Effector memory CD4-positive, alpha-beta T cell (primary cell): ENCODE measurements at places on chromosomes 2 and 18.

DNA sequence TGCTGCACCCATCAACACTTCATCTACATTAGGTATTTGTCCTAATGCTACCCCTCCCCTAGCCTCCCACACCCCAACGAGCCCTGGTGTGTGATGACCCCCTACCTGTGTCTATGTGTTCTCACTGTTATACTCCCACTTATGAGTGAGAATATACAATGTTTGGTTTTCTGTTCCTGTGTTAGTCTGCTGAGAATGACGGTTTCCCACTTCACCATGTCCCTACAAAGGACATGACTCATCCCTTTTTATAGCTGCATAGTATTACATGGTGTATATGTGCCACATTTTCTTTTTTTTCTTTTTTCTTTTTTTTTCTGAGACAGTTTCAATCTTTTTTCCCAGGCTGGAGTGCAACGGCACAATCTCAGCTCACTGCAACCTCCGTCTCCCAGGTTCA lies 284.1 kb upstream of the CYP26B1 start:
- DNase-seq = no peak

DNA sequence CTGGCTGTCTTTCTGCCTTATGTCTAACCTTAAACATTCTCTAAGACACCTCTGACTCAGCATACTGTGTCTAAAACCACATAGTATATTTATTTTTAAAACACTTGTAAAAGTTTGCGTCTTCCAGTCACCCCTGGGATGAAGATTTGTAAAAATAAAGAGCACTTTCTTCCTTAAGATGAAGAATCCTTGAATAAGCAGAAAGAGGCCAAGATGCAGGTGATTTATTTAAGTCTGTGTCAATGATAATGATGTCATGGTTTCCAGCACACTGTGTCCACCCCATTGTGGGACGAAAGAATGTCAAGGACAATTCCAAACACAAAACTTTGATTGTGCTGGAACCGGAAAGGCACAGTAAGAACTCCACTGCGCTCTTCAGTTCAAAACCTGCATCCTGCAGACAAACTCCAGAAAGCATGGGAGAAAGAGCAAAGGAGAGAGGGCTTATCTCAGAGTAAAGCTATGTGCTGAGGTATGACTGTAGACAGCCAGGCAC lies 92.9 kb downstream of the ZEB2 start:
- DNase-seq = no peak

DNA sequence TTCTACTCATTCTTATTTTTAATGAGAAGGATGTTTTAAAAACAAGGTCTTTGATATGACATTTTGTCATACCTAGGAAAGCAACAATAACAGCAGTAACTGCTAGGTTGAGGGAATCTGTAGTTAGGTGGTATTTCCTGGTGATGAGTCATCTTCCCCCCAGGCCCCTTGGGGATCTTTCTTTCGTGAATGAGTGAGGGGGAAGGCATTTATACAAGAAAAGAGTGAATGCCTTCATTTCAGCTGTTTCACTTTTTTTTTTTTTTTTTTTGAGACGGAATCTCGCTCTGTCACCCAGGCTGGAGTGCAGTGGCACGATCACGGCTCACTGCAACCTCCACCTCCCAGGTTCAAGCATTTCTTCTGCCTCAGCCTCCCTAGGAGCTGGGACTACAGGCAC lies 108.6 kb downstream of the MAP4K4 start:
- no peak for DNase-seq

DNA sequence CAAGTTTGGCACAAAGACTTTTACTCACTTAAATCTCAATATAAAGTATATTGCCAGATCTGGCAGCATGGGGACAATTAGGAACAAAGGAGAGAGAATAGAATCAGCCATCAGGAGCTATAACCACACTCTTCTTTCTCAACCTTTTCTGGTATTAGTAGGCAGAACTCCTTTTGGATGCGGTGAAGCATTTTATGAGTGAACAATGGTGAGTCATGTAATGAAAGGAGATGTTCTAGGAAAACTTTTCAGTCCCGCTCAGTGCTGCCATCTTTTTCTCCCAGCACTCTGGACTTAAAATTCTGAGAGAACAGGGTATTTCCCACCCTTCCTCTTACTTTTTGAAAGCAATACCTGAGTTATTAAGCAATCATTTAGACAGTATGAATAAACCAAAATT lies 32.2 kb downstream of the PLEKHA3 start:
- DNase-seq = no peak

- no peak for DNase-seq
These were observed 12.1 kb downstream of the GALNT14 start for GRCh38 chr2:31125918-31126695.

- no peak for DNase-seq
These were observed 606.6 kb upstream of the SYT4 start for GRCh38 chr18:43883886-43884285.

DNA sequence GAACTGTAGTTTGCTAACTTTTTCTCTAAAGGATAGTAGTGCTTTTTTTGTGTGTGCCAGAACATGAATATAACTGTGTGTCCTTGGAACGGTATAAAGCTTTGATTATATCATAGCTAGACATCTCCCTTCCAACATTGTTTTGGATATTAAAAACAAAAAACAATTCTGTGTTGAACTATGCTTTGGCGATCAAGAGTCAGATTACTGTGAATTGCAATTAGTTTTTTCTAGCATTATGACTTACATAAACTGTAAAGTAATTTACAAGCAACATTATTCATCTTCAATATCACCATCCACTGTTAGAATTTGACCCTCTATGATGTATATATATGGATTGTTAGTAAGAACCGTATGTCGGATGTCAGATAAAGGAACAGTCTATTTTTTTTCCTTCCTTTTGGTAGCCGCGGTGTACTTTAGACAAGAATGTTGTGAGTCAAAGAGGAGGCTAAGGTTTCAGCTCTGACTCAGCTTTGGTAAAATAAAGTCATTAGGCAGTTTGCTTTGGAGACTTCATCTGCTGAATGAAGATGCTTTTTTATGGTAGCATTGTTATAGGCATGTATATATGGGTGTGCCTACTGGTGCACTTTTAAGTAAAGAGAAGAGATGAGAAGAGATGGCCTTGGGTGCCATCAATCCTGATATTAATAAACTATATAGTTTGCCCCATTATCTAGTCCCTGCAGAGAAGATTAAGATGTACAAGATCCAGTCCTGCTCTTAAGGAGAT lies 76.4 kb downstream of the LTBP1 start:
- DNase-seq = no peak

DNA sequence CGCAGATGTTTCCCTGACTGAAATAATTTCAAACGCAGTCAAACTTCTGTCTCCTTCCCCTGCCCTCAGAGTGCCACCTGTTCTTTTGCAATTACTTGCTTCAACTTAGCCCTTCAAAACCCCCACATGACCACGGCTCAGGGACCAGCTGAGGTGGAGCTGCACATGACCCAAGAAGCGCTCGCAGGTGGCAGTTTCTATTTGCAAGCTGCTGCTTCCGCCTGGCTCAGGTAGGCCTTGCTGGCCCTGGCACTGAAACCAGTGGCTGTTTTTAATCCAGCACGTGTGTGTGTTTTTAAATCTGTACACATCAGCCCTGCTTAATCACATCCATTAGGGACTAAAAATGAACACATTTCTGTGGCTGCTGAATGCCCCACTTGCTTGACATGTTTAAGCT lies 95.3 kb downstream of the CCDC93 start:
- no peak for DNase-seq

GRCh38 chr2:88903749-88904353 lies 212.4 kb downstream of the RPIA start:
- no peak for DNase-seq

DNA sequence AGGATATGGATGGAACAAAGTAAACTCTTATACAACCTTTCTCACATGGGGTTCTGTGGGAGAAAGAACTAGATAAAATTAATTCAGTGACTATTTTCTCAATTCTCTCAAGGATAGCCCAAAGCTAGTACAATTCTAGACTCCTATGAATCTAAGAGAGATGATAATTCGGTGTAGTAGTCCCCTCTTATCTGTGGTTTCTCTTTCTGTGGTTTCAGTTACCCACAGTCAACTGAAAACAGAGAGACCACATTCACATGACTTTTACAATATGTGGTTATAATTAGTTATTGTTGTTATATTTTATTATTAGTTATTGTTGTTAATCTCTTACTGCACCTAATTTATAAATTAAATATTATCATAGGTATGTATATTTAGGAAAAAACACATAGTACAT lies 53.5 kb upstream of the C2orf15 start:
- DNase-seq = no peak

DNA sequence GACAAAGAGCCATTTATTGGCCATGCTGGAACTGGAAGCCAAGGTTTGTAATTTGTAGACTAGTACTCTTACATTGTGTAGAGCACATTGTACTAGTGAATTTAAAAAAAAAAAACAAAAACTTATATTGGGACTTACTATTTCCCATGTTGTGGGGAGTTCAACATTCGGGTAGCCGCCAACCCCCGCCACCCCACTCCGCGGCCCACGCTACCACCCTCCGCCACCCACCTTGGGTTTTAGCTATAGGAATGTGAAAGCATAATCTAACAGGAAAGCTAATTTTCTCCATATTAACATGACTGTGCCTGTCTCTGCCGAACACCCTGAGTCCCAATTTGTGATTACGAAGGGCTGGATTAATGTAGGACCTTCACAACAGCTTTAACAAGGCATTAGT lies 275.8 kb downstream of the FIGN start:
- DNase-seq = no peak

GRCh38 chr2:44747794-44748193 lies 193.7 kb upstream of the SIX3 start:
- no peak for DNase-seq

GRCh38 chr2:161676902-161677496 lies 52.8 kb downstream of the SLC4A10 start:
- no peak for DNase-seq

DNA sequence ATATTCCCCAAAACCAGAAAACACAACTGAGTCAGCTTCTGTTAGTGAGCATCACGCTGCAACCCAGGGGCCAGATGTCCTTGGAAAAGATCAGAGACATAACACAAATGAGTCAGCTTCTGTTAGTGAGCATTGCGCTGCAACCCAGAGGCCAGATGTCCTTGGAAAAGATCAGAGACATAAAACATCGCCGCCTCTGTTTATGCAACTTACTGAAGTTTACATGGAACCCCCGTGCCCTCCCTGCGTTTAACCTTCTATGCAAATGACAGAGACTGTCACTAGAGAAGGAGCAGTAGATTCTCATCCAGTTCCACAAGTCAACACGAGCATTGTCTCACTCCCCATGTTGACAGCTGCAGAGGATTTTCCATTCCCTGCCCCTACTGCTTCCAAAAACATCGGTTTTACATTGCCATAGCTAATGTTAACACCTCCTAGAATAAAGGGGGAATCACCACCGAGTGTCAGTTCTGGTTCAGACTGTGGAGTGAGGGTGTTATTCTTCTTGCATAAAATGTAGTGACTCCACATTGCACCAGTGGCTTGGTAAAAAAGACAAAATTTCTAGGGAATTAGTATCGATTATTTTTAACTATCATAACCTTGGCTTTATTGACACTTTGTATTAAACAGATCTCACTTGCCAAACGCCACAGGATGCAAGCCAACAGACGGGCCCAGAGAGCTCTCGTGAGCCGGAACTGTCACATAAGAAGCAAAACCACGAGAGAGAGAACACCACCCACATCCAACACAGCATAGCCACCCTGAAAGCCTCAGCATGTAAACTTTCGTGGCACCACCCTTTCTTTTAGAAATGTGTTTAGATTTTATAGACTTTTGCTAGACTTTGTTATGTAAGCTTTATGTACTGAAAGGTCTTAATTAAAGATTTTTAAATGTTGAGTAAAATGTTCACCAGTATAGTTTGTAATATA lies 87.7 kb downstream of the SH3YL1 start:
- peak; percentile 10 for DNase-seq

DNA sequence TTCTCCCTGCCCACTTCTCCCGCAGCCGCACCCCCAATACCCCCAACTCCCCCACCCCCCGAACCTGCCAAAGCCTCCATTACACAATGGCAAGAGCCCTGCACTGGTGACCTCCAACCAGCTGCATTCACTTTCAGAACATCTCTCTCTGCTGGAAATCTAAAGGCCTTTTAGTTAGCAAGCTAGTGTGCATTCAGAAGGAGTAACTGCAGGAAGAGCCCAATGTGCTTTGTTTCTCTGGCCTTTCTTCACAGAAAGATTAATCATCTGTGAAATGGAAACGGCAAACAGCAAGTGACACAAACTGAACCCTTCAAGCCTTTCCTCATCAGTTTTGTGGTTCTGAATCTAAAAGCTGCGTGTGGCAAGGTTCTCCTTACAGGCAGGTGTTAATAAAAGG lies 124.2 kb downstream of the OLA1 start:
- no peak for DNase-seq

GRCh38 chr2:174686430-174686829 lies 77.8 kb downstream of the CHRNA1 start:
- no peak for DNase-seq

DNA sequence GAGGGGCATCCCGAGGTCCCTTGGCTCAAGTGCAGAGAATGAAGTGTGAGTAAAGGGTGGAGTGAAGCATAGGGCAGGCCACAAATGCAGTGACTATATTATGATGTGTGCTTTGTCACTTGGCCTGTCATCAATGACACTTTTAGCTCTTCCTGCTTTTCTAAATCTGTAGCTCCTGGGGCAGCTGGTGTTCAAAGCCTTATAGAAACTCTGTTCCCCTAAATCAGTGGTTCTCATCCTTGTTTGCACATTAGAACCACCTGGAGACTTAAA lies 135.6 kb upstream of the LGALSL start:
- DNase-seq = no peak

DNA sequence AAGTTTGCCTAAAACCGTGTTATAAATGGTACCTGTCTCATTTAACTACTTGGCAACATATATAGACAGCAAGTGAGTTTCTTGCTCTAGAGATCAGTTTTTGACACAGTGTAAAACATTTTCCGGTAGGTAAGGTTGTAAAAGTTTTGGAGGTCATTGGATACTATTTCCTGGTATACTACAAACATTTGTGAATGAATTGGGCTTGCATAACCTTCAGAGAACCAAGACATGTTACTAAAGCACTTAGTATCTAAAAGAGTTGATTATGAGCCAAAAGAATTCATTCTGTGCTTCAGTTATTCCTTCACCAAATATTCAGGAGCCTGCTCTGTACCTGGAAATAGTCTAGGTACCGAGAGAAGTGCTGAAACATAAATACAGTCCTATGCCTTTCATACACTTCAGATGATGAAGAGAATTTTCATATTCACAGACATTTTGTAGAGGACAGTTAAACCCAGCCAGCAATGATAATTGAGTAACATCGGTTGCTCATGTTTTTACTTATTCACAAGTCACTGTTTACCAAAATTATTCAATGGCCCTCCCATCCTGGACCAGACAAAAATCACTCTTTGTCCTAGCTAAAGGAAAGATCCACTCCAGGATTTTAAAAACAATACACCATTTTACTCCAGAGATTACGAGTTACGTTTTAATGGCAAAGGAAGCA lies 319.4 kb upstream of the RBMS1 start:
- DNase-seq = no peak

DNA sequence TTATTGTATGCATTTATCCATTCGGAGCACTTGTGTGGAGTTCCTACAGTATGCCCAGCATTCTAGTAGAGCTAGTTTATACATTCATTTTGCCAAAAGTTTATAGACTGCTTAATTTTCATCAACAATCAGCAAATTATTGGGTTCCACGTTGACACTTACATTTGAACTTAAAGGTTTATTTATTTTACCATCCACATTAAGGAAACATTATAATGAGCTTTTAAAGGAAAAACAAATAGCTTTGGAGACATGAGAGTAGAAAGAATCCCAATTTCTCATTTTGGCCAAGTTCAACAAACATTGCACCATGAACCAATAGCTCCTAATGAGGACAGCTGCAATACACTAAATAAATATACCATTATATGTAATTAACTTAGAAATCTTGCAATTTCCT lies 501.2 kb upstream of the SMIM21 start:
- no peak for DNase-seq

- DNase-seq = no peak
These were observed 2.9 kb downstream of the HK2 start for GRCh38 chr2:74836675-74837401.
